ENCODE measurements at places on chromosomes 4 and X.

DNA sequence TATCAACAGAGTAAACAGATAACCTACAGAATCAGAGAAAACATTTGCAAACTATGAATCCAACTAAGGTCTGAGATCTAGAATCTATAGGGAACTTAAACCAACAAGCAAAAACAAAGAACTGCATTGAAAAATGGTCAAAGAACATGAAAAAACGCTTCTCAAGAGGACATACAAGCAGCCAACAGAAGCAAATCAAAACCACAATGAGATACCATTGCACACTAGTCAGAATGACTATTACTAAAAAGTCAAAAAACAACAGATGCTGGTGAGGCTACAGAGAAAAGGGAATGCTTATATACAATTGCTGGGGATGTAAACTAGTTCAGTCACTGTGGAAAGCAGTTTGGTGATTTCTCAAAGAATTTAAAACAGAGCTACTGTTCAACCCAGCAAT is 255.7 kb downstream of the TMEM47 start:
- no peak for DNase-seq

GRCh38 chrX:115573185-115573584 is 12.2 kb downstream of the PLS3 start:
- no peak for DNase-seq

DNA sequence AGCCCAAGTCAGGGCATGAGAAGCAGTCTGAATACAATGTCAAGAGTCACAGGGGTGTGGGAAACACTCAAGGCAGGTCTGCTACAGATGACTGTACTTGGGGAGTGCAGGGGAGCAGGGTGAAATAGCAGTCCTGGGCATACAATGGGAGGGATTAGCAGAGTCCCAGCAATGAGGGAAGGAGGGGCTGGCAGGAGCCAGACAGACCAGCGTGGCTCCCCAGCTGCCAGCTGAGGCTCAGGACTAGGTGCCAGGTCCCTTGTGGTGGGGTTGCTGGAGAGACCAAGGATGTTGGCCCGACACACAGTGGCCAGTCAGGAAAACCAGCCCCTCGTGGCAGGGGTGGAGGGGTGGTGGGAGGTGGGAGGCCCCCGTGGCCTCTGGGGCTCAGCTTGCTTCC is 86.6 kb downstream of the RTL5 start:
- no peak for DNase-seq

- DNase-seq, result peak; percentile 42
These were observed 43.9 kb upstream of the MTMR1 start for GRCh38 chrX:150649096-150649870.

DNA sequence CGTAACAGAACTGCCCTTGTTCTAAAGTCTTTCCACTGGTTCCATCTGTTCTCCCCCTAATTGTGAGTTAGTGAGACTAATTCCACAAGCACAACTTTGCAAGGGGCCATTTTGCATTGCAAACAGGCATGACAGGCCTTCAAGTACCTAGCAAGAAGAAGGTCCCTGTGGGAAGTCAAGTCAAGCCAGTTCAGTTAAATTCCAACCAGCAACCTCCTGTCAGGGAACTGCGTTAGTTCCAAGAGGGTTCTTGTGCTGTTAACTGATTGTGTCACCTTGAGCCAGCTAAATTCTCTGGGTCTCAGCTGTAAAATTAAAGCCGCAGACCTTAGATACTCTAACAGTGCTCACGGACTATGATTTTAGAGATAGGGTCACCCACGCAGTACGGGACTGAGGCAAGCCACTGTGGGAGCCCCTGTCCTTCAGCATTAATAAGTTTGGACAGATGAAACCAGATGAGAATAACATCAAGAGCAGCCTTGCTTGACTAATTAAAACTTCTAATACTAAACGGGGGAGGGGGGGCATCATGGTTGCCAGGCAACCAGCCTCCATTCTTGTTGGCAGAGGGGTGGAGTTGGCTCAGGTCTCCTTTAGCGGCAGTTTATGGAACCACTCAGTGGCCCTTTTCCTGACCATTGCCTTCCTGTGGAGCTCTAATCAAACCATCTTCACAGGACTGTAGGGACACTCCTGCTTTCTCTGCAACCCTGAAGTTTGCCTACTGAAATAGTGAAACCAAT is 24.1 kb upstream of the TMEM150C start:
- DNase-seq, result no peak

- DNase-seq, result no peak
These were observed 12.1 kb upstream of the ARAP2 start for GRCh38 chr4:36256398-36256891.
